Stimulated activated CD4-positive, alpha-beta T cell treated with anti-CD3 and anti-CD28 coated beads, Interleukin-4, amount 100 ng/mL, for 48 hours (primary cell): ENCODE measurements at places on chromosomes 13 and 19.

- no peak for DNase-seq
These were observed 526.9 kb downstream of the RFC3 start for GRCh38 chr13:34344816-34345215.

- DNase-seq, result no peak
These were observed 17.3 kb downstream of the NUFIP1 start for GRCh38 chr13:44971656-44972595.

GRCh38 chr19:46954993-46955812, 64.4 kb upstream of the NPAS1 start:
- no peak for DNase-seq

DNA sequence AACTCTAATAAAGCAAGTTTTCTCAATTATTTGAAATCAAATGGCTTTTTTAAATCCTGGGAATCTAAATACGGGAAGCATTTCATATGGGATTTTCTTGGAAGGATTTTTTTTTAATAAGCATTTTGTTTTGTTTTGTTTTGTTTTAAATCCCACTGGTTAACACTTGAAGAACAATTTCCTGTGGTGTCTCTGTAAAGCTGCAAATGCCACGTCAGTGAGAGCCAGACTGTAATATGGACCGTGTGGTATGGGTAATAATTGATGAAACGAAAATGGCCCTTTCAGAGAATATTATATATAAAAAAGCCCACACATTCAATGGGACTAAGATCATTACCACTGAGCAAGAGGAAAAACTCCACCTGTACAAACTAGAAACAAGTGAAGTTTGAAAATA, 33.9 kb upstream of the MIR17HG start:
- no peak for DNase-seq

DNA sequence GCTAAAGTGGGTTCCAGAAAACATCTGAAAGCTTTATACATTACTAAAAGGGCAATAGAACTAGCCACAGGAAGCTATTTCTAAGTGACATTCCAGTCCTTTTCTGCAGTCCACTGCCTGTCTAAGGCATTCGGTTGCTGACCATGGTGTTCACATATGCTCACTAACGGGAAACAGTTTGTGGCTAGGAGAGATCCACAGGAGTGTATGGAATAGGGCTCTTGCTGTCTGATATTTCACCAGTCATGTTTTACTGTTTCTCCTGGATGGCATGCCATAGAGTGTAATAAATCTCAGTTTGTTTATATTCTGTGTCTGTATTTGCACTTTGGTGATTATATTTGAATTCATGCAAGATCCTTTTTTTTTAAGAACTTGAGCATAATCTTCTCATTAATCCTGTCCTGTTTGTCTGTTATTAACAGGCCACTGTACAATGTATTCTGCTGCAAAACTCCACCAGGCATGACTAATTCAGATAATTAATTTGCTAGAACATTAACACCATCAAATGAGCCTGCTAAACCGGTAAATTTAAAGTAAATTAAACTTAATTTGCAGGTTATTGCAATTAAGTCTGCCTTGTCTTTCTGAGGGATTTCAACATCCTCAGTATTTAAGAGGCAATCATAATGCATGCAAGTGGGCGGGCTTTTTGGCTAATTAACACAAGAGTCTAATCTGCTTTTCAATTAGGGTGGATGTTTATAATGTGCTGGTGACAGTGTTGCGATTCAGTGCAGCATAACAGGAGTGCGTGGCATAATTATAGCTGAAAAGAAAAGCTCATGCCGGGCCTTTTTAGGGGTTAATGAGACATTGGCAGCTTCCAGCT, 201.3 kb downstream of the POU4F1 start:
- no peak for DNase-seq

DNA sequence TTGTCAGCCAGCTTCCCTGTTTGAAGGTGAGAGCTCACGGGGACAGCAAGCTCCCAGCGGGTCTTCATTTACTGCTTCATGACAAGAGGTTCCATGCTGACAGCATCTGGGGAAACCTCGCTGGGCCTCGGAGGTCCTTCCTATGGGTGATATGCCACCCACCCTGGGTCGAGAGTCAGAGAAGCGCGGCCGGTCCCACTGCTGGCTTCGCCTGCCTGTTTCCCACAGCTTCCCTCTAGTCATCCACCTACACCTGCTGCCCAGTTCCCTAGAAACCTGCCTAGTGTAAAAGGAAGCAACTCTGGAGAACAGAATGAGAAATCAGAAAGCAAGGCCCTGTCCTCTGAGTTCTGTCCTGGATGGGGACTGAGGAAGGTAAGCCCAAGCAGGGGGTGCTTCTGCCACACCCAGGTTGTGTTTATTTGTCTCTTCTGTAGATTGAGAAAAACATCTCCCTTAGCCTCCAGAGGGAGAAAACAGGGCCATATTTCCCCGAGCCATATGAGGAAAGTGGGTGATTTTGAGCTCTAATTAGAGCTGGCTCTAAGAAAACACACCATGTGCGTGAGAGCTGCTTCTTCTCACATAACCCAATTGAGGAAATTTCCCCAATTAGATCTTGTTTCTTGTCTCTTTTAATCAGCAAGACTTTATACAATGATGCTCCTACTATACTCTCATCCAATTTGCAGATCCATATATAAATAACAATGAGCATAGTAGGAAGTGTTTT, 504.3 kb downstream of the IRS2 start:
- DNase-seq, result no peak

DNA sequence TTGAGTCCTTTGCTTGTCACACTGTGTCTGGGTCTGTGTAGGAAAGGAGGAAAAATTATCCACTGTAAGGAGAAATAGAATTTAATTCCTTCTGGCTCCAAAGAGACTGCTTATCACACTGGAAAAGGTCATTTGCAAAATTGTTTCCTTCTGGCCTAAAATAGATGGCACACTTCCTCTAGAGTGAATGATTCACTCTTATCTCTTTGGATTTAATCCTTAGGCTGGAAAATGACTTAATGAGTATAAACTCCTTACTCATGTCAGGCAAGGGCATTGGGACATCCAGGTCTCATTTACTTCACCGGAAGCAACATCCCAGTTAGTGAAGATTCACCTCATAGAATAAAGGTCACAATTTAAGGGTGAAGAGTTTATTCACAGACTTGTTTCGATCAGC, 293.6 kb downstream of the OXGR1 start:
- DNase-seq, result no peak

GRCh38 chr19:2942928-2943640, 1.7 kb downstream of the ZNF77 start:
- no peak for DNase-seq

GRCh38 chr19:32873247-32873959, 3.8 kb upstream of the SLC7A9 start:
- DNase-seq, result peak; percentile 12

- DNase-seq, result no peak
These were observed 20.2 kb downstream of the CHAMP1 start for GRCh38 chr13:114334305-114335053.
